ENCODE measurements at places on chromosomes 11 and 22.

- DNase-seq: no peak
Measured at GRCh38 chr22:29816539-29816938, 21.5 kb downstream of the ASCC2 start.

DNA sequence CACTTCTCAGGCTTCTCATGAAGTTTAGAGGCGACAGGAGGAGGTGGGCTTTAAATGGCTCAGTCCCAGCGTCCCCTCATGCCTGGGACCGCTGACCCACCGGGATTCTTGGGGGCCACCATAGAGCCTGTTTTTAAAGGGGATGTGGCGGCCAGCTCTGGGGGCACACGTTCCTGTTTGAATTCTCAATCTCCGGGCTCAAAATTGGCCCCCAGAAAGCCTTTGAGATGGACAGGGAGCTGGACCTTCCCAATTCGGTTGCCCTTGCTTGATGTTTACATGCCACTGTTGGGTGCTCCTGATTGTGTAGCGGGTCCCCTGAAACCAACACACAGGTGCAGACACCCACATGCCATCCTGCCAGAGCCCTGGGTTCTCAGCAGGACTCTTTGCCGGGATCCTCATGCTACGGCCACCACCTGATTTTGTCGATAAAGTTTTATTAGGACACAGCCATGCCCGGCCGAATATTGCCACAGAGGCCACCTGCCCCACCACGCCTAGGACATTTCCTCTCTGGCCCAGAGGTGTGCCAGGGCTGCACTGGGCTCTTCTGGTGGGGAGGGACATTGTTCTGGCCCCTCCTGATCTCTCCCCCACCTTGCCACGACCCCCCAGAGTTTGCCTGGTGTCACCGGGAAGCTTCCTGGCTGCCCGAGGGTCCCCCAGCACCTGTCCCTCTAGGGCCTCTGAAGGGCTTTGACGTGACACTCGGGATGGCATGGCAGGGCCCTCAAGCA lies 71.6 kb downstream of the KCNQ1 start:
- DNase-seq: no peak

- DNase-seq: no peak
Measured at GRCh38 chr11:14480716-14481115, 18.9 kb downstream of the COPB1 start.

DNA sequence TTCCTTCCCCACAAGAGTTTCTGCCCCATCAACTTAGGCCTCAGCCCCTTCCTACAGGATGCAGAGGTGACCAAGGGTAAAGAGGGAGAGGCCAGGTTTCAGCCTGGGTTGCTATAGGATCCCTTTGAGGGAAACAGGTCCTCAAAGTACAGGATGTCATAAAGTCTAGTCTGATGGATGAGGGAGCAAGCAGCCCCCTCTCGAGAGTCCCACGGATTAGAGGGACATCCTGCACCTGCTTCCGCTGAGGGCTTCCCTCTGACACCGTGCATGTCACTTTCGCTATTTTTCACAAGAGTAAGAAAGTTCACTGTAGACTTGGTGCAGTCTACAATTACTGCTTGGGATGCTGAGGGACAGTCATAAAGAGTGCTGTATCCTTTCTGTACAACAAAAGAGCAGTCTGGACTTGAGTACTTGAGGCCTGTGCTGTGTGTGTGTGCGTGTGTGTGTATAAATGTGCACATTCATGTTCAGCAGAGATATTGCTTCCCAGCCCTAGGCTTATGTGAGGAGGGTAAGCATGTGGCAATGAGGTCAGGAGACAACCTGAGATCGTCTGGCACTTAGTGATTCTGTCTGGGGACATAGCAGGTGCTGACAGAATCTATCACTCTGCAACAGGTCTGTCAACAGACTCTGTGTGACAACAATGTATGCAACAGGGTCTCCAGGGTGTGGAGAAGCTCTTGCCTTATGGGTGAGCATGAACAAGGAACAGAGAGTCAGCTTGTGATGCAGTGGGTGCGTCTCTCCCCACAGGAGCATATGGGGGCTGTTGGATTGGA lies 18.0 kb upstream of the CHST1 start:
- DNase-seq: no peak

GRCh38 chr11:123700772-123701171 lies 40.7 kb downstream of the ZNF202 start:
- DNase-seq: no peak

GRCh38 chr11:5581014-5581413 lies 337 bp downstream of the OR52B6 start:
- DNase-seq: no peak

GRCh38 chr22:50713571-50714056 lies 24.4 kb upstream of the ACR start:
- no peak for DNase-seq

DNA sequence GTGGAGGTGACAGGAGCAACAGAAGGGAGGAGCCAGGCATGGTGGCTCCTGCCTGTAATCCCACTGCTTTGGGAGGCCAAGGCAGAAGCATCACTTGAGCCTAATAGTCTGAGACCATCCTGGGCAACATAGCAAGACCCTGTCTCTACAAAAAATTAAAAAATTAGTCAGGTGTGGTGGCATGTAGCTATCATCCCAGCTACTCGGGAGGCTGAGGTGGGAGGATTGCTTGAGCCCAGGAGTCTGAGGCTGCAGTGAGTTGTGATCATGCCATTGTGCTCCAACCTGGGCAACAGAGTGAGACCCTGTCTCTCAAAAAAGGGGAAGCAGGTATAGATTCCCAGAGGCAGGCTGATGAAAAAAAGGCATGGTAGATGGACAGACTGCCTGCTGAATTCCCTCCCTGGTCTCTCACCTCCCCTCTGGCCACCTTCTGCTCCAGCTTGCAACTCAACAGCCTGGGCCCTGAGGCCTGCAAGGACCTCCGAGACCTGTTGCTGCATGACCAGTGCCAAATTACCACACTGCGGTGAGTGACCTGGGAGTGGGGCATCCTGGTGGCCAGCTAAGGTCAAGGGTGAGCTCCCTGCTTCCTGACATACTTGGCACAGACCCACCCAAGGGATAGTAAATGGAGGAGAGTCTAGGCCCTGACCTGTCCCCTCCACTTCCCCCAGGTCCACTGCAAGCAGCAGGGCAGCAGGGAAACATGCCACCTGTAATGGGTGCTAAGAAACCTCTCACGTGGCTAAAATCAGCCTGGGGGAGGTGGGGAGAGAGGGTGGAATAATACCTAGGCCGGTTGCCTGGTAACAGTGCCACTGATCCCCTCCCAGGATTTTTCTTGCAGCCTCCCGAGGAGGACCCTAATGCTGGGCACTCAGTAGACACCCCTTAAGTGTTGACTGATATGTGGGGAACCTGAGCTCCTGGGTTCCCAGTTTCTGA lies 4.3 kb upstream of the NHERF4 start:
- DNase-seq: peak; percentile 9

DNA sequence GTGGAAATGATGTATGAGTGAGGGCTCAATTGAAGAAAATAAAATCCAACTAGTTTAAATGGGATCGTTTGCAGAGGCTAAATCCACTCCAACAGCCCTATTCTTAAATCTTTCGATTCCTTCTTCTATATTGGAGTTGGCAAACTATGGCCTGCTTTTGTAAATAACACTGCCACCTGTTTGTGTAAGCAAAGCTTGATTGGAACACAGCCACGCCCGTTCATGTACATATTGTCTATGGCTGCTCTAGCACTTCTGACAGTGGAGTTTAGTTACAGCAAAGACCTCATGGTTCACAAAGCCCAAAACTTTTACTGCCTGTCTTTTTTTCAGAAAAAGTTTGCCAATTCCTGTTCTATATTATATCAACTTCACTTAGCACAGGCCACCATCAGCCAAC lies 40.6 kb upstream of the RCN1 start:
- no peak for DNase-seq

DNA sequence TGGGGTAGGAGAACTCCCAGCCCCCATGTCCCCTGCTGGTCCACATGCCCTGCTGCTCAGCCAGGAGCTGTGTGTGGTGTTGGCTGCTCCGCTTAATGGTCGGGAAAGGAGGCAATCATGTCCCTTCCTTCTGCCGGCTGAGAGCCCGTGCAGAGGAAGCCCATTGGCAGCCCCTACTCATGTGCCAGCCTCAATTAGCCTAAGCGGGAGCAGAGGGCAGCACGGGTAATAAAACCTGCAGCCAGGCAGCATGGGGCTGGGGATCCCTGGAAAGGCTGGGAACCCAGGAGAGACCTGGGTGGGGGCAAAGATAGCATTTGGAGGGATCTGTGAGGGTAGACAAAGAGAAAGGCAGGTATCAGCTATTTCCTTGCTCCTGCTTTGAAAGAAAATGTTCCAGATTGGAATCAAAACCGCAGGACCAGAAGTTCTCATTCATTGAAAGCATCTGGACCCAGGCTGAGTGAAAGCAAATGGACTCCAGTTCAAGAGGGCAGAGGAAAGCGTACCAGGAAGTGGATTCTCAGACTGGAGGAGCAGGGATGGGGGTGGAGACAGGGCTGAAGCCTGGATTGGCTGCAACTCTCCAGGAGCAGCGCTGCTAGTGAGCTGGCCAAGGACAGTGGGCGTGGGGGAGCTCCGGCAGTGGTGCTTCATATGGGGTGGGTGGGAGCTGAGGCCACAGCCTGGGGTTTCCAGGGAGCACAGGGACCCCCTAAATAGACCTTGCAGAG lies 103.4 kb upstream of the NECTIN1 start:
- peak; percentile 19 for DNase-seq

- DNase-seq: no peak
Measured at GRCh38 chr22:19769393-19769715, 8.8 kb downstream of the TBX1 start.

GRCh38 chr11:79129702-79130101 lies 311.1 kb downstream of the TENM4 start:
- DNase-seq: no peak

- DNase-seq: no peak
Measured at GRCh38 chr11:60964801-60965200, 6.7 kb upstream of the CD6 start.

DNA sequence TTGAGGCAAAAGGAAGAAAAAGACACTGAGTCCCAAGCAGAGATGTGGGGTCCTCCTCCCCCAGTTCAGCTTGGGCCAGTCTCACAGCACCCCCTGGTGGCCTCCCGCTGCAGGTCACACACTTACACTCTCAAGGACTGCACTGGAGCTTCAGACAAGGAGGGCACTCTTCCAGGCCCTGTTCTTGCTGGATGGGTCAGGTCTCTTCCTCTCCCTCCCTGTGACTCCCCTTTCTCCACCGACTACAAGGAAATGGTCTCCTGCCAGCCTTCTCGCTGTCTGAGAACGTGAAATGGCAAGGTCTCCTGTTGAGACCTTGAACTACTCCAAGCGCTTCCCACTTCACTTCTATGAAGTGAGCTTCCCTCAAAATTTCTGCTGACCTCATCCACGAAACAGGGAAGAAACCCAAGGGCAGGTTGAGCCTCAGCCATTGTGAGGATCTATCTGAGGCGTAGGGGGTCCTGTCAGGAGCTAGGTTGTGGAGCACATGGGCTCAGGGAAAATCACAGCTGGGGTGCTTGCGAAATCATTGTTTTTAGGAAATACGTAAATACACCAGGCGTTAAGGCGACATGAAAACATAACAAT lies 11.2 kb upstream of the IGLL1 start:
- peak; percentile 73 for DNase-seq

DNA sequence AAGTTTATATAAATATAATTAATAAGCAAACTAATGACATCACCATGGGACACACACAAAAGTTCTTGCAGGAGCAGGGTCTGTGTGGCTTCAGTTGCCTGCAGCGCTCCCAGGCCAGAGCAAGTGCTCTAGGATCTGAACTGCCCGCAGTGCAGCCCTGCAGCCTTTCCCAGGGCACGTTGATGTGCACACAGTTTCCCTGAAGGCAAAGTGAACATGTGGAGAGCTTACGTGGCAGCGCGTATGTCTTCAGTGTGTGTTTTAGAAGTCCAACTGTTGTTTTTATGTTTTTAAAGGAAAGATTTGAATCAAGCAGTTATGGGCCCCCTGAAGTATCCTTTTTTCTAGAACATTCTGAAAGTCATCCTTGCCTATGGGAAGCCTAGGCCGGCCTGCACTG lies 1.2 kb upstream of the TIGD3 start:
- no peak for DNase-seq

- no peak for DNase-seq
Measured at GRCh38 chr11:86755146-86755545, 45.2 kb upstream of the PRSS23 start.

- no peak for DNase-seq
Measured at GRCh38 chr11:58003036-58003435, 20.6 kb upstream of the OR9Q1 start.

GRCh38 chr11:20155683-20156279 lies 4.5 kb downstream of the DBX1 start:
- DNase-seq: no peak

DNA sequence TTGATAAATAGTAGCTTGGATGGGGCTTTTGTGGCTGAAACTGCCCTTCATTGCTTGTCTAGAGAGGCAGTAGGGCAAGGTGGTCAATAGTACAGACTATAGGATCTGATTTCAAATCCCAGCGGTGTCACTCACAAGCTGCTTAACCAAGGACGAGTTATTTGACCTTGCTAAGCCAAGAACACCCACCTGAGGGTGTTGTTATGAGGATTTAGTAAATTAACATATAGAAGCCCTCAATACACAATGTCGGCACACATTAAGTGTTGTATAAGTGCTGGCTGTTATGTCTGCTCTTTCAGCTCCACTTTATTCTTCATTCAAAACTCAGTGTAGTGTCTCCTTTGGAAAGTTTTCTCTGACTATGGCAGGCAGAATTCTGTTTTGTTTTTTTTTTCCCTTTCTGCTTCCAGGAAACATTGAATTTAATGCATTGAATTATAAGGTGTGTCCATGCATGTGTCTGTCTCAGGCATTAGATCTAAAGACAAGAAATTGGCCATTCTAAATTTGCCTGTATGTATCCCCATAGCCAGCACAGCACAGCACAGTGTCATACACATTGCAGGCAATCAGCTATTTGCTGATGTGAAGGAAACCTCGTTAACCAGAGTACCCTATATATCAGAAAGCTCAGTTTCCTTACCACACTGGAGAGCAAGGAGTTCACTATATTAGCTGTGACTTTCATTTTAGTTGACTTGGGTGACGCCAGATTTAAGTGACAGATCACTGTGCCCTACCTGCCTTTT lies 212.1 kb downstream of the NELL1 start:
- no peak for DNase-seq

GRCh38 chr22:42179616-42180015 lies 49.0 kb upstream of the CYP2D6 start:
- no peak for DNase-seq
